H1 (cell line): ENCODE measurements at places on chromosomes 11 and 22. TPM values are rescaled to one million over a fixed set of nuclear protein-coding genes. Genes with fewer than 3 reads are reported as not detected.

GRCh38 chr11:11416502-11416901, 63.5 kb upstream of the CSNK2A3 start:
- H3K27me3 ChIP-seq = no peaks in the 10 kb centered on the region
- no peaks in the 10 kb centered on the region for H3K36me3 ChIP-seq
- no peak overlapping the region for H3K27ac ChIP-seq
- H3K4me3 ChIP-seq = no peak overlapping the region
- DNase-seq = no peak

- H3K27me3 ChIP-seq = no peaks in the 10 kb centered on the region
- H3K4me1 ChIP-seq = no peaks in the 10 kb centered on the region
- DNase-seq = no peak
- H3K36me3 ChIP-seq = no peaks in the 10 kb centered on the region
- H3K27ac ChIP-seq = no peak overlapping the region
Measured at GRCh38 chr22:21719024-21719423, 16.6 kb downstream of the YPEL1 start.

DNA sequence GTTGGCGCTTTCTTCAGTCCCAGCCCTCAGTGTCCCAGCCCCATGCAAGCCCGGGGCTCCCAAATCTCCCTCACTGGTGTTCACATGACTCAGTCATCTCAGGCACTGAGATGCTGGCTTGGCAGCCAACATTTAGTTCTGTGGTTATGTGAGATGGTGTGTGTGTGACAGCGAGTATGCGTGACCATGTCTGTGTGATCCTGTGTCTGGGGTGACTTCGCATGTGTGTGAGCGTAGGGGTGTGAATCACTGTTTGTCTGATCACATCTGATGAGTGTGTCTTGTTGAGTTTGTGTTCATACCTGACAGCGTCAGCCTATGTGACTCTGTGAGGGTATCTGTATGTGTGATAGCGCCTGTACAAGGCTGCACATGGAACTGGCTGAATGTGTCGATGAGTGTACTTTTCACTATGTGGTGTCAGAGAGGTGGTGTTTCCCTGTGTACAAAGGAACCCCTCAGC, 16.2 kb downstream of the CREB3L1 start:
- no peaks in the 10 kb centered on the region for H3K36me3 ChIP-seq
- H3K4me3 ChIP-seq = no peak overlapping the region
- 0 out of 2 replicates have a peak overlapping the region, but pooled peaks have one; percentile 79 for H3K27ac ChIP-seq
- peaks cover 41% of the 10 kb centered on the region for H3K4me1 ChIP-seq
- no peaks in the 10 kb centered on the region for H3K27me3 ChIP-seq

- H3K4me1 ChIP-seq = peaks cover 13% of the 10 kb centered on the region
- no peak for DNase-seq
- H3K27ac ChIP-seq = no peak overlapping the region
- H3K4me3 ChIP-seq = no peak overlapping the region
- no peaks in the 10 kb centered on the region for H3K36me3 ChIP-seq
- H3K27me3 ChIP-seq = no peaks in the 10 kb centered on the region
Measured at GRCh38 chr11:111908639-111909305, 2.8 kb downstream of the CRYAB start.

DNA sequence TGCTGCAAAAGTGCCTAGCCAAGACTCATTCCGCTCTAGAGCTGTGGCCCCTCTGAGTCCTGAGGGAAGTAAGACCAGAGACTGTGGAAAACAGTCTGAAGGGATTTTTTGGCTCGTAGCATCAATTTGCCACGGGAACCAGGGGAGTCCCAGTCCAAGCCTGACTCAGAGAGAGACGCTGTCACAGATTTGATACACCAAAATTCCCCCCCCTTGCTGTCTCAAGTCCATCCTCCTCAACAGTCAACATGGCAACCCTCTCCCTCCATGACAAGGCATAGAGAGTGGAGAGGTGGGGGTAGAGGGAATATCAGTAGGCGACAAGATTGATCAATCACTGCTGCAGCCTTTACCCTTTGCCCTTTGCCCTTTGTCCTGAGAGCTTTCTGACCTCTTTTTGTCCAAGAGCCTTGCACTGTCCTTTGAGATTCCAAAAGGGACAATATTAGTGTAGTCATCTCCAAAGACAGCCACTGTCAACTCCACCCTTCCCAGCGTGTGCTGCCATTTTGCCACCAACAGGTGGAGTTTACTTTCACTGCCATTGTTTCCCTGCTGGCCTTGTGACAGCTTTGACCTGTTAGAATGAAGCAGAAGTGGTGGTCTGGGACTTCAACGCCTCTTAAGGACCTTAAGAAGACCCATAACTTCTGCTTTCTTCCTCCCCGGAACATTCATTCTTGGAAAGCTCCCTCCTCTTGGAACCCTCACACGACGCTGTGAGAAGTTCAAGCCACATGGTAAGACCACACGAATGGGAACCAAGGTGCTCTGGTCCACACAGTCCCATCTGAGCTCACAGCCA, 7.3 kb downstream of the SLC15A3 start:
- H3K27me3 ChIP-seq = no peaks in the 10 kb centered on the region
- H3K4me3 ChIP-seq = no peak overlapping the region
- no peak for DNase-seq
- H3K4me1 ChIP-seq = no peaks in the 10 kb centered on the region

FOLR3 gene
- total RNA-seq = not detected in 2 replicates

DNA sequence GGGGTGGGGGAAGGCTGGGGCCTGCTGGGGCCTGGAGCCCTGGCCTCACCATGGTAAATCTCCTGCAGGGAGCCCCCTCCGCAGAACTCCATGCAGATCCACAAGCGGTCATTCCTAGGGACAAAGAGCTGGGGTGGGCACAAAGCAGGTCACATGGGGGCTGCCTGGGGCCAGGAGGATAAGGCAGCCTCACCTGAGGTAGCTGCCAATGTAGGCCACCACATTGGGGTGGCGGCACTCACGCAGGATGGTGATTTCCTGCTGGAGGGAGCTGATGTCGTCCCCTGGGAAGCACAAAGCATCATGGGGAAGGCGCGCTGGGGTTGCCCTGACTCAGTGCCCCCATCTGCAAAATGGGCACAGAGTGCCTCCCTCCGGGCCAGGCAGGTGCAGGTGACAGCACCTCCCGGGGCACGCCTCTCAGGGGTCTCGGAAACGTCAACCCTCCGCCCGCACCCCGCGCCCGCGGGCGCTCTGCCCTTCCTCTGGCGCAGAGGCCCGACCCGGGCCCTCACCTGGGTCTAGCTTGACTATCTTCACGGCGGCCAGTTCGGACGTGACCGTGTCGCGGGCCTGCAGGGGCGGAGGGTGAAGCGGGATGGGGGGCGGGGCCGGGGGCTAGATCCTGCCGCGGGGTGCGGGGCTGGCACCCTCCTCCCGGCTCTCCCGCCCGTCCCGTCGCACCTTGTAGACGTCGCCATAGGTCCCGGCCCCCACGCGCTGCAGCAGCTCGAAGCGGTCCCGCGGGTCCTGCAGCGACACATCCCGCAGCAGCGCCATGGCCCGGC, 450 bp downstream of the MAP4K2 start:
- H3K4me3 ChIP-seq = peak overlapping the region; percentile 38
- peaks cover 8% of the 10 kb centered on the region; the same call in 1 of the 2 replicates for H3K36me3 ChIP-seq
- DNase-seq = no peak
- no peak overlapping the region for H3K27ac ChIP-seq
- H3K27me3 ChIP-seq = no peaks in the 10 kb centered on the region

DNA sequence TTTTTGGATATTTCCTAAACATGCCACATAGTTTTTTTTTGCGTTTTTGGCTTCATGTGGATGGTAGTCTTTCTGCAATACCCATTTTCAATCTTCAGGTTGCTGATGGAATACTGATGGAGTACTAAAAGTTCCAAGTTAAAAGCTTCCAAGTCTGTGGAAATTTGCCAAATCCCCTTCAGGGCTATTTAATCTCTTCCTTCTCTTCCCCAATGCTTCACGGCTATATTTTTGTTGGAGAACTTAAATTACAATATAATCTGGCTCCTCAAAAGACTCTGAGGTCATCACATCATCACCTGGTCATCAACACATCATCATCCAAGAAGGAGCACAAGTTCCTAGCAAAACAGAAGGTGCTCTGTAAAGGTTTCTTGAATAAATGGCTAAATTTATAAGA, 881.0 kb upstream of the TENM4 start:
- no peaks in the 10 kb centered on the region for H3K36me3 ChIP-seq
- H3K4me1 ChIP-seq = peaks cover 3% of the 10 kb centered on the region; the same call in 1 of the 2 replicates
- H3K27me3 ChIP-seq = no peaks in the 10 kb centered on the region
- DNase-seq = no peak
- H3K4me3 ChIP-seq = no peak overlapping the region
- no peak overlapping the region for H3K27ac ChIP-seq

GRCh38 chr11:112004389-112004788, 20.8 kb upstream of the DLAT start:
- no peaks in the 10 kb centered on the region for H3K27me3 ChIP-seq
- H3K4me1 ChIP-seq = no peaks in the 10 kb centered on the region

GRCh38 chr11:75815345-75816168, 547 bp downstream of the UVRAG start:
- H3K27me3 ChIP-seq = no peaks in the 10 kb centered on the region
- H3K36me3 ChIP-seq = no peaks in the 10 kb centered on the region
- peak overlapping the region; percentile 82 for H3K4me3 ChIP-seq
- peaks cover 14% of the 10 kb centered on the region for H3K4me1 ChIP-seq

DNA sequence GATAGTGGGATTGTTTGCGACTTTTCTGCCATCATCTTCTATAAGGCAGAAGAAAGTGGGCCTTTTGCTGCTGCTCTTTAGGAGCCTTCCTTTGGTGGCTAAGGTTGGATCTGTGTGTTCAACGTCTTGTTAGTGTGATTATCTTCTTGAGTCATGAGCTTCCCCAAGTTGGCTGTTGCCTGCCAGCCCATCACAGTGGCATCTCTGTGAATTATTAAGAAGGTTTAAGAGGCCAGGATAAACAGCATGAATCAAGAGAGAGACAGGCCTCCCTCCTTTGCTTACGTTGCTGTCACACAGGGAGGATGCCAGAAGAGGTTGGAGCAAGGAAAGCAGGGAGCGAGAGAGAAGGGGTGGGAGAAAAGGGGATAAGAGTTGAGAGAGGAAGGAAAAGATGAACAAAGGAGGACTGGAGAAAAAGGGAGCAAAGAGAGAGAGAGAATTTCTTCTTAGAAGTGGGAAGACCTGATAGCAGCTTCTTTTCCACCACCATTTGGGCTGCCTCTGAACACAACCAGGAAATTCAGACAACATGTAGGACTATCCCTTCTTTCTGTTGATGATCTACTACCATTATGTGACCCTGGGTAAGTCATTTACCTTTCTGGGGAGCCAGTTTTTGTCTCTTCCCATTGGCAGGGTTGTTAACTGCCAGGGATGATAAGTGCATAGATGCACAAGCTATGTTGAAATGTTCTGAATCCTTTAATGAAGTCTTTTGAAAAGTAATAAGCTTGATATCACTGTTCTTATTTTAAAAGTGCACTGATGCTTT, 126.5 kb downstream of the NAV2 start:
- H3K4me3 ChIP-seq = no peak overlapping the region
- DNase-seq = no peak
- H3K36me3 ChIP-seq = peaks cover 13% of the 10 kb centered on the region
- no peak overlapping the region for H3K27ac ChIP-seq
- H3K27me3 ChIP-seq = no peaks in the 10 kb centered on the region
- H3K4me1 ChIP-seq = no peaks in the 10 kb centered on the region

DNA sequence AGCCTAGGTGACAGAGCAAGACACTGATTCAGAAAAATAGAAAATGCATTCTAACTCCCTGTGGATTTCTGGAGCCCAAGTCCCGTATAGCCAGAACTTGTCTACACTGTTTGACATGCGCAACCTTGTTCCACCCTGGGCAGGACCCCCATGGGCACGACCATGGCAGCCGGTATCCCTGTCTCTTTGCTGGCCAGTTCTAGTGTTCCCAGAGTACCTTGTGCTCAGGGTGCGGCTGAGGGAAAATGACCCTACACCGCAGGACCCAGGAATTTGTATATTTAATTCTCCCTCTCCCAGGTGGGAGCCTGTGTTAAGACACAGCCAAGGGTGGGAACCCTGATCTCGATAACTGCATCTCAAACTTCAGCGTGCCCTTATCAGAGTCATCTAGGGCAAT, 36.7 kb upstream of the RIC3 start:
- peak; percentile 23 for DNase-seq
- H3K27ac ChIP-seq = no peak overlapping the region
- H3K4me1 ChIP-seq = no peaks in the 10 kb centered on the region
- H3K27me3 ChIP-seq = no peaks in the 10 kb centered on the region
- H3K4me3 ChIP-seq = no peak overlapping the region

DNA sequence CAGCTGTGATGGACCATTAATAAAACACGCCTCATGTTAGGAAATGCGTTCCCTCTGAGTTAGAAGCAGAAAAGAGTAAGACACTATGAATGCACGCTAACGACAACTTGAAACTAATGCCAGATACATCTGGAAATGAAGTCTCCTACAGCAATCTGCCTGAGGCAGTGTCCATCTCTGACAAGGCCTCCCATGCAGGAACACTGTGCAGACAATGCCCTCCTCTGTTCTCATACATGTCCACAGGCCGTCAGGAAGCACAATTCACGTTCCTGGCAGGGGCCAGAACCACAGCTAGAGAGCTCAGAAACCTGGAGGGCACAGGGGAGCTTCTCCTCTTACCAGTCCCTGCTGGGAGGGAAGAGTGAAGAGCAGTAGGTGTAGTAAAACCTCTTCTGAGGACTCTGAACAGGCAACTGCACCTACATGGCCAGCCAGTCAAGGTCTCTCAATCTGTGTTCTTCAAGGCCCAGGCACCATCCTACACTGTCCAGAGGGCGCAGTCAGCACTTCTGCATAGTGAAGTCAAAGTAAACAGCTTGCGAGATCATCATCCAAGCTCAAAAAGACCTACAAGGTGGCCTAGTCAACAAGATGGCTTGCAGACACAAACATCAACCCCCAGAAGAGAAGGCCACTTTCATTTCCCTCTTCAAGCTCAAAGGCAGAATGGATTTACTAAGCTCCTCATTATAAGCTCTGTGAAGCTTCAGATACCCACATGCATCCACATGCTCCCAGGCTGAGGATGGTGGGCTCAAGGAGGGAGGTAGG, 41.5 kb upstream of the CYP2D6 start:
- no peaks in the 10 kb centered on the region for H3K36me3 ChIP-seq
- no peak for DNase-seq
- no peaks in the 10 kb centered on the region for H3K27me3 ChIP-seq
- no peak overlapping the region for H3K4me3 ChIP-seq
- no peak overlapping the region for H3K27ac ChIP-seq

GRCh38 chr11:76777876-76778275, 5.3 kb upstream of the TSKU start:
- no peak for DNase-seq
- no peaks in the 10 kb centered on the region for H3K36me3 ChIP-seq
- H3K4me3 ChIP-seq = no peak overlapping the region
- no peaks in the 10 kb centered on the region for H3K27me3 ChIP-seq
- no peak overlapping the region for H3K27ac ChIP-seq
